ENCODE measurements at places on chromosomes 11 and 22. TPM values are rescaled to one million over a fixed set of nuclear protein-coding genes. Genes with fewer than 3 reads are reported as not detected.

DNA sequence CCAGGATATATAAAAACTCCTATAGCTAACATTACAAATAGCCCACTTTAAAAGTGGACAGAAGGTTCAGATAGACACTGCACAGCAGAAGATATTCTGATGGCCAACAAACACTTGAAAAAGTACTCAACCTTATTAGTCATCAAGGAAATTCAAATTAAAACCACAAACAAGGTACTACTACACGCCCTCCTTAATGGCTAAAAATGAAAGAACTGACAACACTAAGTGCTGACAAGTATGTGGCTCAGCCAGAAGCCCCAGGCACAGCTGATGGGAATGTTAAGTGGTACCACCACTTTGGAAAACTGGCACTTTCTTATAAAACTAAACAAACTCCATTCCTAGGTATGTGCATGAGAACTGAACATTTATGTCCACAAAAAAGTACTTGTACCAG lies 320.1 kb downstream of the TBC1D22A start:
- DNase-seq: no peak

DNA sequence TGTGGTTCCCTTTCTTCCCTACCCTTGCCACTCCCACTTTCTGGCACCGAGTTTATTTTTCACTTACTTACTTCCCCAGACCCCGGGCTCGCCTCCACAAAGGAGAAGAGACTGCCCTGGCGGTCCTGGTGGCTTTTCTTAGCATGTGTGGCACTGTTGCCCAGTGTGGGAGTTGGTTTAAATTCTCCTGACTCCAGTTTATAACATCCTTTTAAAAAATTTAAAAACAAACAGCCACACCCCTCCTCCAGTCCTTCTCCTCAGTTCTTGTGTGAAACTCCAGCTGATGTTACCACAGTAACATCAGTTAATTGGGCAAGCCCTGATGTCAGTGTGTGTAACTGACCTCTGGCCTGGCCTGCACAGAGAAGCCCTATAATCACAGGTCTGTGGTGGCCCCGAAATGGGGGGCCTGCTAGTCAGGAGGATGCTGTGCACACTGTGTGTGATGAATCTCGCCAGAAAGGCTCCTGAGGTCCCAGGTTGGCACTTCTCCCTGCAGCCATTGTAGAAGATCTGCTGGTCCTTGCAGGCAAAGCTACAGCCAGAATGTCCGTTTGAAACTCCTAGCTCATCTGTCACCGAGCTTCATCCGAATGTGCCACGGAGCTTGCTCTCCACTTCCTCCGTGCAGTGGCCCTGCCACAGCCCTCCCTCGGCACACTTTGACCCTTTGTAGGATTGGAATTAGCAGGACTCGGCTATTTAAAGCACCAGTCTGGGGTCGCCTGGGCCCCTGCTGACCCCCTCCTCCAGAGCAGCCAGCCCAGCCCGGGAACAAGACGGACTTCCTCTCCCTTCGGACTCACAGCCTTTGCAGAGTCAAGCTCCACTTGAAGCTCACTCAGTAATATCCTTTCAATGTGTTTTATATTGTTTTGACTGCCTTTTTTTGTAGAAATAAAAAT lies 7.6 kb downstream of the YDJC start:
- DNase-seq: no peak

- no peak for DNase-seq
Measured at GRCh38 chr22:23075525-23076216, 5.4 kb downstream of the GNAZ start.

DNA sequence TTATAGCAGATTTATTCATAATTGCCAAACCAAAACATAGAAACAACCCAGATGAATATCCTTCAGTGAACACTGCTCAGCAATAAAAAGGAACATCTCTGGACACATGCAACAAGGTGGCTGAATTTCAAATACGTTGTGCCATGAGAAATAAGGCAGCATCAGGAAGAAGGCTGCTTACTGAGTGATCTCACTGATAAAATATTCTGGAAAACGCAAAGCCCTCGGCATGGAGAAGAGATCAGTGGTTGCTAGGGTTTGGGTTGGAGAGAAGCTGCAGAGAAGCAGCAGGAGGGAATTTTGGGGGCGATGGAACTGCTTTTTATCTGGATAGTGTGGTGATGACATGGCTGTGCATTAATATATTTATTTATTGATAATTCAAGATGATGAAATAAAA lies 11.0 kb upstream of the SHANK2 start:
- no peak for DNase-seq

- peak; percentile 25 for DNase-seq
Measured at GRCh38 chr11:6315811-6316425, 4.4 kb downstream of the CAVIN3 start.

GRCh38 chr11:115637599-115638241 lies 133.5 kb upstream of the CADM1 start:
- no peak for DNase-seq

DNA sequence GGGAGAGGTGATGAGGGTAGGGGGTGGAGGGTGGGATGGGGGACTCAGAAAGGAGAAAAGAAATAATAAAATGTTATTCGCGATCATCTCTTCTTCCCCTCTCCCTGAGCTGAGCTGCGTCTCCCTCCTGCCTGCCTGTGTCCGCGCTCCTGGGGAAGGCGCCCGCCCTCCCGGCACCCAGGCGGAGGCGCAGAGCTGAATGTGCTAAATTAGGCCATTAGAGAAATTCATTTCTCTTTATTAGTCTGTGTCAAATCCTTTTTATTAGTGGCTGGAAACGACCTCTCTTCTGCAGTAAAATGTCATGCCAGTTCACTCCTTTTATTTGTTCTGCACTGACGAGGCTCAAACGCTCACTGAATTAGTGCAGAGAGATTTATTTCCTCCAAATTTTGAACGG lies 116.1 kb downstream of the FEZ1 start:
- DNase-seq: no peak

- DNase-seq: peak; percentile 69
Measured at GRCh38 chr22:37316875-37317371, 34.6 kb downstream of the CYTH4 start.

DNA sequence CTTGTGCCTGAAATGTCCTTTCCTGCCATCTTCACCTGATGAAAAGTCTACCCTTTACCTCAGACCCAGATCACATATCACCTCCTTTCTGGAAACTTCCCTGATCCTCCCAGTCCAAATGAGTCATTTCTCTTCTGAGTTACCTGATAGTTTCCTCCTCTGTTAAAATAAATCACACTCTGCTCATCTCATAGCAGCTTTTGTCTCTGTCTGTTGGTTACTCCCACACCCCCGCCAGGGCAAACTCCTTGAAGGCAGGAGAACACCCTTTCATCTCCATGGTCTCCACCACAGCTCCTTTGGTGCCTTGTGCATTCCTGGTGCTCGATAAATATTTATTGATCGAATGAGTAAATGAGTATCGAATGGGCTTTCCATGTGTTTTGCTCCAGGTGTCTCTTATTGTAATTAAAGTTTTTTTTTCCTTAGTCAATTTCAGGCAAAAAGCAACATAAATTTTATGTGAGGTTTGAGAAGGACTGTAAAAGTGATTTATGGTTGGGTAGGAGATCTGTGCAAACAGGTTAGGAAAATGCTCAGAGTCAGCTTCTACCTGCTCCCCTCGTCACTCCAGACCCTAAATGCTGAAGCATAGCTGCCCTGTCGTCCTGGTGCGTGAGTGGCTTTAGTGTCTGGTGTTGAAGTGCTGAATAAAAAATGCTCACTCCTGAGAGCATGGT lies 178.2 kb downstream of the GRIK4 start:
- no peak for DNase-seq

DNA sequence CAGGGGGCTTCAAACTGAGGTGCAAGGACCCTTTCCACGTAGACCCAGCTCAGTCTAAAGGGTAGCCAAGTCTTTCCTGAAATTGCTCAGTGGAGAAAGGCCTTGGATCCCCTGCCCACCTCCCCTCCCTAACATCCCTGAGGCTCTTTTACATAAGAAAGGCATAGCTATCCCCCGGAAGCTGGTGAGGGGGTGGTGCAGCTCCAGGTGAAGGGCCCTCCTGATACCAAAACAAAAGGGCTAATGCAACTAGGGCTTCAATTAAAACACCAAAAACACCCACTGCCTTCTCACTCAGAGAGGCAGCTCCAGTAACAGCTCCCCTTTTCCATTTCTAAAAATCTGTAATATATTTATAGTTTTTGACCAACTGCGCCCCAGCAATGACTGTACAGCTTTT lies 5.8 kb downstream of the SHANK2 start:
- DNase-seq: peak; percentile 7

GRCh38 chr11:112967082-112967481 lies 5.9 kb downstream of the NCAM1 start:
- DNase-seq: no peak

- no peak for DNase-seq
Measured at GRCh38 chr11:104051778-104052177, 15.3 kb downstream of the DDI1 start.

GRCh38 chr11:60942970-60943565 lies 8.9 kb downstream of the SLC15A3 start:
- DNase-seq: no peak

- no peak for DNase-seq
Measured at GRCh38 chr11:125082611-125083311, 19.7 kb downstream of the SLC37A2 start.

- peak; percentile 54 for DNase-seq
Measured at GRCh38 chr22:19855504-19856409, 1.1 kb upstream of the GNB1L start.

- DNase-seq: no peak
Measured at GRCh38 chr22:43262990-43263644, 76.2 kb upstream of the TTLL12 start.

GRCh38 chr11:43756575-43756974 lies 76.0 kb downstream of the HSD17B12 start:
- no peak for DNase-seq

DNA sequence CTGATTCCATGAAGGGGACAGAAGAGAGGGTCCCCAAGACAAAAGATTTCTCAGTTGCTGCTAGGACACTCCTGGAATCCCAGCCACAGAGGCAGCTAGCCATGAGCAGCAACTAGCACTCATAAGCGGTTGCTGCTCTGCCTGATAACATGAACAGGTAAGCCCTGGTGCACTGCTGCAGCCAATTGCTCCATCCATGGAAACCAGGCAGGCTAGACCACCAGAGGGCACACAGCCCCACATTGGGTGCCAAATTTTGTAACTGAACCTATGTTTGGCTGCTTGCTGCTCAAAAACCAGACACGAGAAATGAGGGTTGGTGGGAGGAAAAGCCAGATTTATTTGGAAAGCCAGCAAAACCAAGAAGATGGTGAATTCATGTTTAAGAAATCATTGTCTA lies 21.9 kb upstream of the QSER1 start:
- no peak for DNase-seq

DNA sequence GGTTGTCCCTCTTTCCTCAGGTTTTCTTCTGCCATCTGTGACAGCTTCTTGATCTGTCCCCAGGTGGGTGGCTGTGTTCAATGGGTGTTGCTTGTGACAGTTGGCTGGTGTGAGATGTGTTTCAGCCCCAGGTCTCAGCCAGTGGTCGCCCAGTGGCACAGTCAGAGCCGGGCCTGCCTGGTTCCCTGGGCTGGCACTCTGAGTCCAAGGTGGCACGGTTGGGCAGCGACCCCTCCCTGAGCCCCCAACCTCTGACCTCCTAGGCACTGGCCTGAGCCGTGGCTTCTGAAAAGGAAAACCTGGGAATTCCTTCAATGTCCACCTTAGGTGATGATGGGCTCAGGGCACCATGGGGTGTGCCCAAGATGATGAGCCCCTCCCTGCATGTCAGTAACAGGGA lies 14.0 kb upstream of the PRODH start:
- no peak for DNase-seq

DNA sequence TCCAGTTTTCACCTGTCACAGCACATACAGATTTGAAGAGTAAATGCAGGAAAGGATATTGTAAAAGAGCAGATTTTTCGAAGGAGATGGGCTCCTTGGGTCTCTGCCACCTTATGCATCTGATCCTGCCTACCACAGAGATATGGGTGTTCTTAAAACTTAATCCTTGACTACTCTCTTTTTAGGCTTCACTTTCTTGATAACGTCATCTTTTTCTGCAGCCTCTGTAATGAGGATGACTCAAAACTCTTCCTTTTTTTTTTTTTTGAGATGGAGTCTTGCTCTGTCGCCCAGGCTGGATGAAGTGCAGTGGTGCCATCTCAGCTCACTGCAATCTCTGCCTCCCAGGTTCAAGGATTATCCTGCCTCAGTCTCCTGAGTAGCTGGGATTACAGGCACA lies 7.8 kb downstream of the PRR14L start:
- no peak for DNase-seq

DNA sequence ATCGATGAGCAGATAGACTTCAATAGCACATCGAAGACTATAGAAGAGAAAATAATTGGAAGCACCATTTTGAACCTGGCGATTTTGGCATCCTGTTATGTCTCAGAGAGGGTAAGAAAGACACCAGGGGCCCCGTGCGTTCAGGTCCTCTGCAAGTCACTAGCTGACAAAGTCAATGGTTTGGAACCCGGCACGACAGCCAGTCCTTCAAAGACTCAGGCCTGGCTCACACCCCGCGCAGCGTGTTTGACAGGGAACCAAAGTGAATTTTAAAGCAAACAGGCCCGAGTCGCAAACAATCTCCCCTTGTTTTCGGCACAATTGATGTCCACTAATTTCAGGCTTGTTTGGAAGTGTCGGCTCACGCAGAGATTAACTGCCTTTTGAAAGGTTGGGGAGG lies 716.6 kb downstream of the BRD1 start:
- no peak for DNase-seq

DNA sequence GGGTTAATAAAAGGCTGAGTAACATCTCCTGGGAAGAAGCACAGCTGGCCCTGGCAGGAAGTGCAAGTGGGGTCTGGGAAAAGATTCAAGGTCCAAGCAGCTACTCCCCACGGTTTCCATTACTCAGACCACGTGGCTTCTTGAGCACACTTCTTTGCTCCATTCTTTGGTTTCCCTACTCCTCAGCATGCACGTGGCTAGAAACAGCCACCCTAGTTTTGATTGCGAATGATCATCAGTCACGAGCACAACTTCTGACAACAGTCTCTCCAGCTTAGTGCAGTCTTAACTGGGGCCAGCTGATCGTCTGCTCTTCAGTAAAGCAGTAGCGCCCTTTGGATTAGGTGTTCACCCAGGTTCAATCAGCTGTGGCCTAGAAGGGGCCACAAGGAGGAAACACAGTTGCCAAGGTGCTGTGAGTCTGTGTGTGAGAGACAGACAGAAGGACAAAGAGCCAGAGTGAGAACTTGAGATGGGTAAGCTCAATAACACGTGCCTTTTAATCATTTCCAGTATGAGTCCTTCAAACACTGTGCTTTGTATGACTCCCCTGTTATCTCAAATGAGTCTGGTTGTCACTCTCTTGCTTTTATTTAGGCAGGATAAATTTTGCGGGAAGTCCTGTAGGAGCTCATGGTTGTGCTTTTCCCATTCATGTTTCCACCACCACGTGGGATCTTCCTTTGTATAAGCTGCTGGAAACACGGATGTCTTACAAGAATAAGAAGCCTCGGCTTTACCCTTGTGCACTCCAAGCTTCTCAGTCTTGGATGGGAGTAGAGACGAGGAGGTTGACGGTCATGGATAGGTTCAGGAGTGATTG lies 901 bp upstream of the PARVA start:
- no peak for DNase-seq

GRCh38 chr22:39917776-39918495 lies 17.1 kb downstream of the GRAP2 start:
- no peak for DNase-seq

- DNase-seq: no peak
Measured at GRCh38 chr11:2517386-2518064, 72.7 kb downstream of the KCNQ1 start.

TEX12 gene
- total RNA-seq: not detected

GAL3ST1 gene
- total RNA-seq: 1.3 TPM

BBOX1 gene
- total RNA-seq: 14.4 TPM

TRPC6 gene
- total RNA-seq: 6.2 TPM

TRIM6 gene
- total RNA-seq: 2.2 TPM

MAPK12 gene
- total RNA-seq: 5.3 TPM

PNPLA3 gene
- 2.9 TPM for total RNA-seq

CFAP300 gene
- total RNA-seq: 2.0 TPM

MN1 gene
- total RNA-seq: 2.0 TPM

NCF4 gene
- total RNA-seq: 13.4 TPM
